ENCODE measurements at places on chromosomes 3 and 15.

DNA sequence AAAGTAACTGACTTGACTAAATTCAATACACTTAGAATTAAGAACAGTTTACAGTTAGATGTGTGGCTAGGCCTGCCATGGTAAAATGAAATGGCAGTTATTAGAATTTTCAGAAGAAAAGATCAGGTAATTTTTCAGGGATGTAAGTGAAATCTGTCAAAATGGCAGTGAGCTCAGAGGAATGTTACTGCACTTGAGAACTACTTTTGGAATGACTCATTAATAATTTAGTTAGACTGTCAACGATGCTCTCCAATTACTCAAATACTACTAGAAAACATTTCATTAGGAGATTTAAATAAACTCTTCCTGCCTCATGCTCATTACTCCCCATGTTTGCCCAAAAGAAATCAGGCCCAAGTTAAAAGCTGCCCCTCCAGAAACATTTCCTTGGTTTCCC, 84.4 kb downstream of the RFTN1 start:
- no peak for DNase-seq

DNA sequence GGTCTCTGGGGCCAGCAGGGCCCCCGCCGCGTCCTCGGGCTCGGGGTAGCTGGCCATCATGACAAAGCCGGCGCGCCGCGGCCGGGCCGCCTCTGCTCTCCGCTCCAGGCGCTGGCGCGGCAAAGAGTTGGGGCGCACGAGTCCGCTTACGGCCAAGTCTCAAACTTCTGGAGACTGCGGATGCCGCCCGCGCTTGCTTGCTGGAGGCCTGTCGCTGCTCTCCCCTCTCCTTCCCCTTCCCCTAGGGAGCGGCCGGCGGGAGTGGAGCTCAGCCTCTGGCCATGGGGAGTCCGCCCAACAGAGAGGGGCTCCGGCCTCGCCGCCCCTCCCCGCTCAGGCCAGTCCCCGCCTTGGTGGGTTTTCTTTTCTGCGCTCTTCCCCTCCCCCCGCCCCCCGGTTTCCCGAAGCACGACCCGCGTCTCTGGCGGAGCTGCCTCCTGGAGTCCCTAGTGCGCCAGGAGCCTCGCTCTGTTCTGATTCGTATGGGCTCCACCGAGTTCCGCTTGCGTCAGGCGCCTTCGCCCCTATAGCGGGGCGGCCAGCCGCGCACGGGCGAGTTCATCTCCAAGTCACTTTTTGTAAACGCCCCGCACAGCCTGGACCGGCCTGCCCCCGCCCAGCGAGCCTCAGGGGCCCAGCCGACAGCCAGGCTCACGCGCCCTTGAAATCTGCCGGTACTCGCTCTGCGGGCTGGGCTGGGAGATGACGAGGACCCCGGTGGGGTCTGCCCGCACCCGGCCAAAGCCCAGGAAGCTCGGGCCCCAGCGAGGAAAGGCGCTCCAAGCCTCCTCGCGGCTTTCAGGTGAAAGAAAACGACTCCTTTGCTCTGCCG, at the start of the genes FOXL2 and FOXL2NB:
Gene FOXL2 (minus strand): TSS at position 475 of the 832 bp plus-strand sequence. CDS start 415 bp downstream, at position 60.
Gene FOXL2NB (plus strand): TSS at position 555 of the 832 bp plus-strand sequence. CDS start 148 bp downstream, at position 703.
- DNase-seq, result no peak

GRCh38 chr3:13420831-13421765, 976 bp upstream of the NUP210 start:
- DNase-seq, result peak; percentile 83

- no peak for DNase-seq
Measured at GRCh38 chr15:73832657-73833056, 40.7 kb upstream of the TBC1D21 start.

GRCh38 chr3:117526470-117527079, 817.0 kb downstream of the TUSC7 start:
- peak; percentile 17 for DNase-seq

- no peak for DNase-seq
Measured at GRCh38 chr15:40031300-40031699, 7.7 kb downstream of the SRP14 start.

DNA sequence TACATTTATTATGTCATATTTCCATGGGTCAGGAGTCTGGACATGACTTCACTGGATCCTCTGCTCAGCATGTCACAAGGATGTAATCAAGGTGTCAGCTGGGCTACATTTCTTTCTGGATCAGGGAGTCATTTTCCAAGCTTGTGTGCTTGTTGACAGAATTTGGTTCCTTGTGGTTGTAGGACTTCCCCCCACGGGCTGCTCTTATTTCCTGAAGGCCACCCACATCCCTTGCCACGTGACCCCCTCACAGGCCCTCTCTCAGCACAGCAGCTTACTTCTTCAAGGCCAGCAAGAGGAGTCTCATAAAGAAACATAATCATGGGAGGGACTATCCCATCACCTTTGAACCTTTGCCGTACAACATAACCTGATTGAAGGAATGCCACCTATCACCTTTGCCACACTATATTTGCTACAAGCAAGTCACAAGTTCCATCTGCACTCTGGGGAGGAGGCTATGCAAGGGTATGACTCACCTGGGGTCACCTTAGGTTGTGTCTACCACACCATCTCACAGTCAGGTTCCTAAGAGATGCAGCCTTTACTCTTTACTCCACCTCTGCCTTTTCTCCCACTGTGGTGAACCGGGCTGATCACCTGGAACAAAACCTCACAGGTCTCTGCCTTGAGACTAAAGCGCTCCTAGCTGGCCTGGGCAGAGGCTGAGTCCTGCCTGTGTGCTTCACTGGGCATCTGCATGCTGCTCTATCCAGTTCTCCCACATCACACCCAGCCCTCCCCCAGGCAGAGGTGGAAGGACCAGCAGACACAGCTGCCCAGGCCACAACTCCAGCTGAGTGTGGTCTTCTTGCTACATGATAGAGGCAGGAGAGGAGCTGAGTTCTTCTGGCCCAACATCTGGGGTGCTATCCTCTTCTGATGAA, 13.5 kb downstream of the RAB6B start:
- DNase-seq, result no peak

DNA sequence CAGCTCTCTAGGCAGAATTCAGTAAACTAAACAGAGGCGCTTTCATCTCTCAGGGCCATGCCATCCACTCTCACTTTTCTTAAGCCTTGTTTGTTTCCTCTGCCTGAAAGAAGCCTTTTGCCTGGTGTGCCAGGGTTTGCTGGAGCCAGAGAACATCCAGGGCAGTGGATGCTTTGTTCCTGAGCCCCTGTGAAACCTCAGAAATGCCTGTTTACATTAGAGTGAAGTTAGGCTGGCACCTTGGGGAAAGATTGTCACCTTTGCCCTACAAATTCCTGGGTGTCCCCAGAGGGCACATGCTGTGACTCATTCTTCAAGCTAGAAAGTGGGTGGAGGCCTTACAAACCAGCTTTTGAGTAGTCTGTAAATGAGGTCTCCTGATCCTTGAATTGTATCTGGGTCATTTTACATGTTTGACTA, 10.7 kb upstream of the TRAK1 start:
- peak; percentile 46 for DNase-seq

DNA sequence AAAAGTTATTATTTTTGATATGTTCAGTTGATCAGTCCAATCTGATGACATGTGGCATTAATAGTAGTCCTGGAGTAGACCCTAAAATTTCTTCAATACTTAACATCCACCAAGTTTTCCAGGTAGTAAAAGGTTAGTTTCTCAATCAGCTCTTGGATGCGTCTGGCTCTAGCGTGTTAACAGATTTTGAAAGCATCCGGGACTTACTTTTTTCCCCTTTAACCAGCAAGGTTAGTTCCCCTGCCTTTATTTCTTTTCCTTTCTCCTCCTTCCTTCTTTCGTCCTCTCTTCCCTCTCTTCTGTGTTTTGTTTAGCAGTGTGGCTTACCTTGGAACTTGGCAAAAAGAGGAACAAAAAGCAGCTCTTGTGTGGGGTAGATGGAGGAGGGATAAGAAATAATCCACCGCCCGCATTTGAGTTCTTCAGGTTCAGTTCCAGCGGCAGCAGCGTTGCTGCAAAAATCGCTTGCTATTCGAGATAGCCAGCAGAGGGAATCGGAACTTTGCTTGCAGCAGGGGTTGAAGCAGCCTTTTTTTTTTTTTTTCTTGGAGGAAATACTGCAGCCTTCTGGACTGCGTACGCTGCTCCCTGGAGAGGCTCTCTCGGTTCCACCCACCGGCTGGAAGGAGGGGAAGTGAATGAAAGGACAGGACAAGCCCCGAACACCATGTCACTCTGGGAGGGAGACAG, at the start of gene RBMS3:
Gene RBMS3 (plus strand): TSS at position 668 of the 690 bp plus-strand sequence.
- peak; percentile 53 for DNase-seq

GRCh38 chr3:127006781-127007436, 24.0 kb downstream of the PLXNA1 start:
- no peak for DNase-seq

DNA sequence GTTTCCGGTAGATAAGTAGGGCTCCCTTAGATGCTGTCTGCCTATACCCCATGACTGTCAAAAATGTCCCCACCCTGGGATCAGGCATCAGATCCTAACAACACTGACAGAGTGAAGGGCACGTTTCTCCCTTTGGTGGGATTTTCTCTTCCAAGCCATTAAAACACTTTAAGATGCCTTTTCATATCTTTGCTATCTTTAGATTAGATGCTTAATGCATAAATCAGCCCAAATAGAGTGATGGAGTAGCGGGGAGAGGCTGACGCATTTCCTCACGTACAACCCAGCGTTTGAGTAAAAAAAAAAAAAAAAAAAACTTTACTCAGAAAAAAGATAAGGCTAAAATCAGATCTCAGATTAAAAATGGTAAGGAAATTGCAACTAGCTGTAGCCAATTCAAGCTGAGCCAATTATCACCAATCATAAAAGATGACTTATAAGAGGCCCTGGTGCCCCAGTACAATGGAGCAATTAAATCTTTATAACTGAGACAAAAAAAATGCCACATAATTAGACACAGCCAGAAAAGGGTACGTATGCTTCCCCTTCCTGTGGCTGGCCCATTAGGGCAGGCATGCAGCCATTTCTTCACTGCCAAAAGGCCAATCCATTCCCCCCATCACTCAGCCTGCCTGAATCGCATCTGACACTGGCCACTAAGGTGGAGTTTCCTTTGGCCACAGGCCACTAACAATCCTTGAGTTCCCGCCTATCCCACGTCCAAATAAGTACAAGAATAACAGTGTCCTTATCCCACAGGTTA, 45.0 kb downstream of the RFTN1 start:
- DNase-seq, result no peak

DNA sequence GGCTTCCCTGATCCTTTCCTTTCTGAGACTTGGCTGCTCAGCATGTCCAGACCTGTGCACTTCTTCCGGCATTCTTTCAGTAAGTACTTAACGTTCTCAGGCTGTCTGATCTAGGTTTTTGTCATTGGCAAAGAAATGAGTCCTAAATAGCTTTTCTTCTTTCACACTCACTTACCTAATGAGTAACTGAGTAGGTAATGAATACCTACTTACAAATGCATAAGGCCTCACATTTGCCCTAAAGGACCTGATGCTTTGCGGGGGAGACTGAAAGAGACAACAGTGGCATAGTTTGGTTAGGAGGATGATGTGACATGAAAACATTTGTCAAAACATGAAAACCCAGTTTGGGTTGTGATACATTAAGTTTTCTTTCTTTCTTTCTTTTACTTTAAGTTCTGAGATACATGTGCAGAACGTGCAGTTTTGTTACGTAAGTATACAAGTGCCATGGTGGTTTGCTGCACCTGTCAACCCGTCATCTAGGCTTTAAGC, 516.7 kb upstream of the CFAP20DC start:
- DNase-seq, result peak; percentile 85

GRCh38 chr3:127899766-127900165, 15.3 kb upstream of the KBTBD12 start:
- DNase-seq, result no peak

- peak; percentile 72 for DNase-seq
Measured at GRCh38 chr3:12194669-12195161, 36.0 kb upstream of the TIMP4 start.
